ENCODE measurements at places on chromosomes 5 and 9.

- DNase-seq, result no peak
Observed at GRCh38 chr5:149210225-149210624, 61.4 kb upstream of the AFAP1L1 start.

GRCh38 chr9:95478335-95478734, 38.4 kb downstream of the PTCH1 start:
- no peak for DNase-seq

- DNase-seq, result no peak
Observed at GRCh38 chr5:71701407-71701806, 17.7 kb upstream of the CARTPT start.

GRCh38 chr5:167731951-167732350, 559.5 kb upstream of the WWC1 start:
- no peak for DNase-seq

DNA sequence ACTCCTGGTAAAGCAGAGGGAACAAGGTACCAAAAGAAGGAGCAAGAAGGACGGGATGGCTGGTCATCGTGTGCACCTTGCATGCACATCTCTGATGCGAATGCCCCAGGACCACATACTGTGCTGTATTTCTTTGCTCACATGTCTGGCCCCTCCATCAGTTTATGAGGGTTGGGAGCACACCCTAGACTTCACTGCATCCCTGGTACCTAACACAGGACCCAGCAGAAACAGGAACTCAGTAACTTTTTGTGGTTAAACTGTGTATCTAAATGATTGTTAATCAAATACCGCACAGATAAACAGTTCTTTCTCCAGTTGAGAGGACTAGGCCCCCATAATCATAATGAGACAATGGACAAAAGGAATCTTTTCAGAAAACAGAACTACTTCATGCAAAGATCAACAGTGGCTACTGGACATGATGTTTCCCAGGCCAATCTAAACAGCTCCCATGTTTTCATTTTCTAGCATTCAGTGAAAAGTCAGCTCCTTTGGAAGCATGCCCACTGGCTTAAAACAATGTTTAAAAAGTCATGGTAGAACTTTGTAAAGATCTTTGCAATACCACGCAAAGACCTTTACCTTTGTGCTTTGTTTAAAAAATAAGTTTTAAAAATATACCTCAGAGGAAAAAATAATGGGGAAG, 55.5 kb upstream of the IFNK start:
- no peak for DNase-seq

DNA sequence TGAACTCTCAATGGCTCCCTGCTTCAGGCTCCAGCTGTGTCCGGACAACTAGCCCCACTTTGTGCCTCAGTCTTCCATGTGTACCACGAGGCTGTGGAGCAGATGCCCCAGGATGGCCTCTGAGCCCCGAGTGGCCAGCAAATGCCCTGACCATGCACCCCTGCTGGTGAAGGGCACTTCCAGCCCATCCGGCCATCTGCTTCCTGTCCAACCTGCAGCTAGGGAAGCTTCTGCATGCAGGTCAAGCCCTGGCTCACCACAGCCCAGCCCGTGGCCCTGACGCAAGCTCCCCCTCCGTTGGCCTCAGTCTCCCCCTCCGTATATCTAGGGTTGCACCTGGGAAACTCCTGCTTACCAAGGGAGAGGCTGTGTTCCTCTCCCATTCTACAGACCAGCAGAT, 4.8 kb downstream of the NINJ1 start:
- no peak for DNase-seq

DNA sequence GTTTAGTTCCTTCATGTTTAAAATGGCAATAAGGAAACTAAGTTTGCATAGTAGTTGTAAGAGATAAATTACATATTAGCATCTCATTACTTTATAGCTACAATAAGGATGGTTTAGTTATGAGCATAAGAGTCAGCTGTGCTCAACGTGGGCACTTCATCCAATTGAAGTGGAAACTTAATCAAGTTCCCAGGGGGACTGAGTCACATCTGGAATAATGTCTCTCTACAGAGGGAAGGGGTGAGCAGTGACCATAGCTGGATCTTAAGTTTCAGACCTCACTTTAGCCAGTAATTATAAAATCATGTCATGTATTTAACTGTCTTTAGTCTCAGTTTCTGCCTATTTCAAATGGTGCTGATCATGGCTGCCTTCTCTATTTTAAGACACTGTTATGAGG, 36.8 kb upstream of the FAM240B start:
- no peak for DNase-seq

DNA sequence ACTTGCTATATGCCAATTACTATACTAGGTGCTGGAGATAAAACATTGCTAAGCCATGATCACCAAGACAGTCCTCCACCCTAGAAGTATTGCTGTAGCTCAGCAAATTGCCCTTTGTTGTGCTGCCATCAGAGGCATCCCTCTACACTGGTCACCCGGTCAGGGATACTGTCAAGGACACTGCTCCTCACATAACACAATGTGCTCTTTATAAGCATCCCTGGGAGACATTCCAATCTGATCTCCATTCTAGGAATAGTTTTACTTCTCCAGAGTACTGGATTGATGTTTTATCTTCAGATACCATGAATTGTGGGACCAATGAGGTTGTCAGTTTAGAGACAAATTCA, 10.4 kb upstream of the DNAJA1 start:
- no peak for DNase-seq

DNA sequence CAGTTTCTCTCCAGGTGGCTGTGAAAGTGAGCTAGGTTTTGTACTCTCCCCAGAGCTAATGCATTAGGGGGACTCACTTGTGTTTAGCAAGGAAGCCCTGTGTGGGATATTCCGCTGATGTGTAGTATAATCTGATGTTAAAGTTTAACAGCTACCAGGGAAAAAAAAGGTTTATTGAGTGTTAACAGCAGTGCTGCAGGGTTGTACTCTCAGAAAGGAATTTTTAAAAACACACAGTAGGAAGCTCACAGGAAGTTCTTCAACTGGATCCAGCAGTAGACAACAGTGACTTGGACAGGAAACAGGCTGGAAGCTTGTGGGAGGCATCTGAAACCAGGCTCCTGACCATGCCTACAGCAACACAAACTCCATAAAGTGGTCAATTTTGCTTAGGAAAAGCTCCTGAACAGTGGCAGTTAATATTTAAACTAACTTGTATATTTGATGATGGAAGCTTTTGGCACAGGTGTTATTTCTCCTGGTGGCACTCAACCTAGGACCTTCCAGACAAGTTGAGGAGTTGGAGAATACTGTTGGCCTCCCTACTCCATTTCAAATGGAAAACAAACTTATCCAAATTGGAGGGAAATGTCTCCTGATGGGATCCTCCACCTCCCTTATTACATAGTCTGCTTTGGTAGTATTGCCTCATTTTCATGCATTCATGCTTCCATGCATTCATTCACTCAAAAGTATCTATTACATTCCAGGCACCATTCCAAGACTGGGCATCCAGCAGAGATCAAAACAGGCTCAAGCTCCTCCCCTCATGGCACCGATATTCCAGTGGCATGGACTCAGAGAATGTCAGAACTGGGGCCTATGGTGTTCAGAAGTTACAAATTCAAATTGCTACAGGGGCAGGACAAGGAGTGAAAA, 54.7 kb downstream of the FOXD1 start:
- no peak for DNase-seq

GRCh38 chr9:35791297-35791921, at the start of gene NPR2:
TSS of gene NPR2 (plus strand) at chr9:35791591. CDS start at chr9:35792409, 818 bp downstream.
- DNase-seq, result no peak

DNA sequence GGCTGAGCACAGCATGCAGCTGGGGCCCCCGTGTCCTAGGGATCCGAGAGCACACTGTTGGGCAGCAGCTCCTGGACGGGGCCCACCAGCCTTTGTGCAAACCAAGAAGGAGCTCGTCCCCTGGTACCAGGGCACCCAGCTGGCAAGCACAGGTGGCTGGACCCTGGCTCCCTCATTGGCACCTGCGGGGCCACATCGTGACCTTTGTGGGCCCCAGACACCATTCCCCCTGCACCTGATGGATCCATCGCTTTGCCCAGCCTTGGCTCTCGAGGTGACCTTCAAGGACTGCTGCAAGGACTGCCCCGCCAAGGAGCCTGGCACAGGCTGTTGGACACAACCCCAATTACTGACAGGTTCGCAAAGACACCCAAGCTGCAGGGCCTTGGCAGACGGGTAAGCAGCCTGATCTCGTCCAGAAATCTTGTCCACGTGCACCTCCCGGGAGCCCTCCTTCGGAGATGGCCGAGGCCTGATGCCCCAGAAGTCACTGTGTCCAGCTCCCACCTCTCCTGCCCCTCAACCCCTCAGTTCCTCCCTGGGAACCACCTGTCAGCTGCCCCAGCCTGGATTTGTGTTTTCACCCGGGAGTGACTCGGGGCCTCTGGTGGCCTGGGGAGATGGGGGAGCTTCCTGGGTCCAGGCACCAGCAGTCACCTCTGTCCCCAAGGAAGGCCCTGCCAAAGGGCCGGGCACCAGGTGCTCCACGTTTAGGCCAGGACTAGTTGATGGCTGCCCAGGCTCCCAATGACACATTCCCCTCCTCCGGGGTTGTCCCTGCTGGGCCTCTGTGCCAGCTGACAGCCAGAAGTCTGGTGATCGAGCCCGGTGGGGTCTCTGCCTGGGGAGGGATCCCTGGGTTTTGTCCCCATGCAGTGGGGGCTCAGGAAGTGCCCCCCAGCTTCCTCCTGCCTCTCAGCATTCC, 137.1 kb upstream of the PPP1R26 start:
- no peak for DNase-seq

GRCh38 chr5:164597293-164597900, 1092.0 kb downstream of the MAT2B start:
- no peak for DNase-seq

DNA sequence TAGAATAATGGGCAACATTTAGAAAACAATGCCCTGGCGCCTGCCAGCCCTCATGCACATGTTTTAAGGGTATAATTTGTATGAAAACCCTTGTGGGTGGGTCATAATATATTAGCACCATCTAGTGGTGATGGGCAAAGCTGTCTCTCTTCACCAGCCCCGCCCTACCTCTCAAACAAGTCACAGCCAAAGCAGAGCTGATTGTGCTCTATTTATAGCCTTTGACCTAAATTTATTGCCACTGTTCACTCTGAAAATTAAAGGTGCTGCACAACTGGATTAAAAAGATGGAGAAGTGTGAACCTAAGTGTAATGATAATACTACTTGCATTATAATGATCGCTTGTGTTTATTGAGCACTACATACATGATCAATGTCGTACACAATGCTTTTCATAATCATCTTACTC, 131.9 kb upstream of the ANKH start:
- DNase-seq, result peak; percentile 32

DNA sequence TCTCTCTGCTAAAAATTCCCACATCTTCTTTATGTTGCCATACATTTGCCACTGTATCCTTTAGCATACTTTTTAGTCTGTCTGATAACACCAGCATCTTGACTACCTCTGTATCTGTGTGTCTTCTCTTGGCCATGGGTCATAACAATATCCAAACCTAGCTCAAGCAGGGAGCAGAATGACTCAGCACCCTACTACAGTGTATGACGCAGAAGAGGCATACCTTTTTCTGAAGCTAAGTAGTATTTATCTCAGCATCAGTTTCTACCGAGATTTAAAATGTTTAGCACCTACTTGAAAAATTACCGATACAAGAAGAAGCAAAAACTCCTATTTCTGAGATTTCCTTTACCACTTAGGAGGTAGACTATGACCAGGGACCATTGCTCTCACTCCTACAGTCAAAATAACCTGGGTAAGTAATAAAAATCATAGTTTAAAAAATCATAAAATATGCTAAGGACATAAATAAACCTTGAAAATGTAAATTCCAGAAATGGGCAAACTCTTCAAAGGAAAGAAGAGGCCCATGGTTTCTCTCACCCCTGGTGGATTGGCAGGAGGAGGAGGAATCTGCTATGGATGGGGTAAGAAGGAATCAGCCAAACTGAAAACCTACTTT, 286.5 kb downstream of the MAST4 start:
- no peak for DNase-seq

DNA sequence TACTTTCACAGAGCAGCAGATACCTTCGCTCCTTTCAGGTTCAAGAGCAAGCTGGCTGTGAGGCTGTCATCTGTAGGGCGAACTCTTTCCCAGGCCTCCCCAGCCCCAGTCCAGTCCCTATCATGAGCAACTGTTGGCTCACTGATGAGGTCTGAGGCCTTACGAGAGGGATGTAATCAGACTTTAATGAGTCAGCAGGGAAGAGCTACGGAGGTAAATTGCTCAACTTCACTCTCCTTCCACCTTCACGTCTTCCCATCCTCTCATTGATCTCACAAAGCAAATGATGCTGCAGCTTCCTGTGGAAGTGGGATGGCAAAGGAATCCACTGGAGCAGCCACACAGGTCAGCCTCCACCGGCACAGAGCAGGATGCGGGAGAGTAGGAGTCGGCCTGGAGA, 130.7 kb upstream of the TBCA start:
- DNase-seq, result no peak

GRCh38 chr5:130324953-130325671, 420.8 kb downstream of the CHSY3 start:
- no peak for DNase-seq

DNA sequence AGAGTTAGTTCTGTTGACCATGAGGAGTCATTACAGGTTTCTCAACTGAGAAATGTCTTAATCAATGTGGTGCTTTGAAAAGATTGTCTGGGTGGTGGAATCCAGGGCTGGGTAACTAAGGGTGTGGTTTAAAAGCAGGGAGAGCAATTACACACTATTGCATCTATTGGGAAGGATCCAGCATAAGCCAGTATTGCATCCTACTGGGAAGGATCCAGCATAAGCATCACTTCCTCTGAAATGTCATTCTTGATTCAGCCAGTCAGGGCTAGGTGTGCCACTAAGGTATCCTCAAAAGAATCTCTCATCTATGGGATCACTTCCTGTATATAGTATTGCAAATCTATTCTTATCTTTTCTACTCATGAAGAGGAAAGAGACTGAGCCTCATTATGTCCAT, 38.6 kb downstream of the ELOVL7 start:
- no peak for DNase-seq

GRCh38 chr9:123537809-123538208, 181.8 kb downstream of the CRB2 start:
- DNase-seq, result no peak

GRCh38 chr5:137613554-137614265, 114.6 kb upstream of the SPOCK1 start:
- DNase-seq, result no peak

- DNase-seq, result no peak
Observed at GRCh38 chr5:119789406-119790117, 160.2 kb downstream of the FAM170A start.

DNA sequence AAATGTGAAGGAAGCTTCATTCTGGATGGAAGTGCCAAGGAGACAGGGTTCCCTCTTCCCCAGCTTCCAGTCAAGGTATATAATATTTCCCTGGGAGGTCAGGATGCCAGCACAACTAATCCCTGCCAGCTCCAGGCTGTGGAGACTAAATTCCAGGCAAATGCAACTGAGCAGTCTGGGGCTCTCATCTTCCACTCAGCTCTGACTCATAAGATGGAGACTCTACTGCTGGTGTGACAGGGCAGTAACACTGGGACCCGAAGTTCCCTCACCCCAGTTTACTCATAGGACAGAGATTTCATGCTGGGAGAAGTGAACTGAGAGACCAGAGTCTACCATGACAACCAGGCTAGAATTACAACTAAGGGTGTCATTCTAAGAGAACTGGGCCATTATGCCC, 235.4 kb downstream of the FSTL4 start:
- no peak for DNase-seq
